ENCODE measurements at places on chromosomes 4 and X. TPM values are rescaled to one million over a fixed set of nuclear protein-coding genes. Genes with fewer than 3 reads are reported as not detected.

Gene STATH
- total RNA-seq = not detected

Gene TREX2
- 1.4 TPM for total RNA-seq

Gene PF4V1
- total RNA-seq = not detected

Gene MAML3
- 8.3 TPM for total RNA-seq

Gene SERTM2
- total RNA-seq = not detected

Gene DAPP1
- 6.4 TPM for total RNA-seq

Gene HTR2C
- not detected for total RNA-seq

Gene BCAP31
- 118 TPM for total RNA-seq

Gene TBC1D1
- 219 TPM for total RNA-seq

Gene PAGE4
- total RNA-seq = not detected

Gene GPR78
- total RNA-seq = 0.48 TPM

Gene KLHL4
- total RNA-seq = 1.2 TPM
